ENCODE measurements at places on chromosomes 6 and 20. TPM values are rescaled to one million over a fixed set of nuclear protein-coding genes. Genes with fewer than 3 reads are reported as not detected.

DNA sequence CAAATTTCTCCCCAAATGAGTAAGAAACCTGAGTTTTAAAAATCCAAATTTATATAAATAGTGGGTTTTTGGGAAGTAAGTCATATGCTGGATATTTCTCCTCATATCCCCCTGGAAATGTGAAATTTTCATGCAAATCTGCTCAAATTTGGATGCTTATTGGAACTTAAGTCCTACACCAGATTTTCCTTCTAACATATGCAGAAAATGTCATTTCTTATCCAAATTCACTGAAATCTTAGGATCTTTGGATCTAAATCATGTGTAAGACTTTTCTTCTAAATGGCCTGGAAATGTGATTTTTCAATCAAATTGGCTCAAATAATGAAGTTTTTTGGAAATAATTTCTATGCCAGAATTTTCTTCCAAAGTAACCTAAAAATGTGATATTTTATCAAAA lies 33.0 kb downstream of the ZNF133 start:
- no peak for DNase-seq

Gene MAK
- total RNA-seq = not detected

GRCh38 chr20:63494420-63495166 lies 4.3 kb downstream of the EEF1A2 start:
- no peak for DNase-seq

Gene TRPC4AP
- total RNA-seq = 50.4 TPM

DNA sequence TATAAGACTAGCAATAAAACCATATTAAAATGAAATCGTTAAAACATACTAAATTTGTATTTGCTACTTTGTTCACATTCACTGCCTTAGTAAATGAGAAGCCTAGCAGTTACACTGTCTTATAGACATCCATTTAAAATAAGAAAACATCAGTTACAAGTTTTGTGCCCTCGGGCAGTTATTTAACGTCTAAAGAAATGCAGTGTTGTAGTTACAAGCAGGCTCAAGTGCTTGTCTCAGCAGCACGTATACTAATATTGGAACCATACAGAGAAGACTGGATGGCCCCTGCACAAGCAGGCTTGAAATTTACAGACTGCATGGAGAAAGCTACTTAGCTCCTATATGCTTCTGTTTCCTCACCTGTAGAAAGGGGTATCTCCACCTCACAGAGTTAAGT lies 93.1 kb downstream of the HACE1 start:
- no peak for DNase-seq

Gene ULBP1
- total RNA-seq = 0.27 TPM

DNA sequence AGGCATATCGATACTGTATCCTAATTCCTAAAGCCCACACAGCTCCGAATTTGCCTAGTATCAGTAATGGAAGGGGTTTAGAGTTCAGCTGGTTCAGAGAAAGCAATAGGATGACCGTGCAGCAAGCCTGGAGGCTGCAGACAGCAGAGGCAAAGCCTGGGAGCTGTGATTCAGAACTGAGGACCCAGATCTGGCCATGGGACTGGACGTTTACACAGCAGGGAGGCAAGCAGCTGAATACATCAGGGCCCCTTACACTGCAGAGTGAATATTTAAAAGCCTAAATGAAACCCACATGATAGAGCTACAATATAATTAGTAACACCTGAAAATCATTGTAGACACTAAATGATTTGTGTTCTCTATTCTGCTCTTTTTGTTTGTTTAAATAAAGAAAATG lies 38.0 kb downstream of the ELOVL2 start:
- no peak for DNase-seq

- no peak for DNase-seq
Measured at GRCh38 chr20:53778041-53778516, 184.4 kb upstream of the ZNF217 start.

DNA sequence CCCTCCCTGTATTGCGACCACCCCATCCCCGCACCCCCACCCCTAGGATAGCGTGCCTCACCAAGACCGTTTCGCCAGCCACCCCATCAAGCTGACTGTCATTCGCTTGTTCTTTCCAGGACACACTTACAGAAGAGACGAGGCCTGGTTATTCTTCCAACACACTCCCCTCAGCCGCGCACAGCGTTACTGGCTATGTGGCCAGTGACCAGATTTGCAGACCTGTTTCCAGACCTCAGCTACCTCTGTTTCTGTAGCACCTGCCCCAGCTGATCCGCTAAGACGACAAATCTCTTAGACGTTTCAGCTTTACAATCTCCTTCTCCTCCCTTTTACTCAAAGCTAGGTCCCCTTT lies 26.1 kb downstream of the HLA-F start:
- DNase-seq = no peak

Gene GJA10
- not detected for total RNA-seq

GRCh38 chr6:4256969-4257368 lies 121.6 kb upstream of the ECI2 start:
- no peak for DNase-seq

DNA sequence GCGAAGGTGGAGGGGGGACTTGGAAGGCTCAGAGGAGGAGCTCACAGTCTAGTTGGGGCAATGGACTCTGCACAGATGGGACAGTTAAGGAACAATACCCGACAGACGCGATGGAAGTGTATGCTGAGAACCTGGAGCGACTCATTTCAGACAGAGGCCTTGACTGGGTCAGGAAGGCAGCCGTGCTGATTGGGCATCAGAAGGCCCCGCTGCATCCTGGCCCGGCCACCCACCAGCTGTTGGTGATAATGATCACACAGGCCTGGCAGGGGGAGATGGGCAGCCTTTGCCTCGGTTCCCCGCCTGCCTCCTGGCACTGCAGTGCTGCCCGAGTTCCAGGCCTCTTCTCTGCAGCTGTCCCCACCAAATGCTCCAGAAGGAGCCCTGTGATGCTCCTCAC lies 62.4 kb downstream of the MDGA1 start:
- DNase-seq = no peak

Measured in esophagus squamous epithelium (tissue), 5 donors.